ENCODE measurements at places on chromosomes 13 and 19.
A peak's percentile ranks its signal among the peaks of the same experiment; 100 is the strongest.

- DNase-seq = no peak
Measured at GRCh38 chr13:75071395-75071794, 410.6 kb downstream of the TBC1D4 start.

- no peak for DNase-seq
Measured at GRCh38 chr19:48530066-48530720, 18.6 kb upstream of the LMTK3 start.

DNA sequence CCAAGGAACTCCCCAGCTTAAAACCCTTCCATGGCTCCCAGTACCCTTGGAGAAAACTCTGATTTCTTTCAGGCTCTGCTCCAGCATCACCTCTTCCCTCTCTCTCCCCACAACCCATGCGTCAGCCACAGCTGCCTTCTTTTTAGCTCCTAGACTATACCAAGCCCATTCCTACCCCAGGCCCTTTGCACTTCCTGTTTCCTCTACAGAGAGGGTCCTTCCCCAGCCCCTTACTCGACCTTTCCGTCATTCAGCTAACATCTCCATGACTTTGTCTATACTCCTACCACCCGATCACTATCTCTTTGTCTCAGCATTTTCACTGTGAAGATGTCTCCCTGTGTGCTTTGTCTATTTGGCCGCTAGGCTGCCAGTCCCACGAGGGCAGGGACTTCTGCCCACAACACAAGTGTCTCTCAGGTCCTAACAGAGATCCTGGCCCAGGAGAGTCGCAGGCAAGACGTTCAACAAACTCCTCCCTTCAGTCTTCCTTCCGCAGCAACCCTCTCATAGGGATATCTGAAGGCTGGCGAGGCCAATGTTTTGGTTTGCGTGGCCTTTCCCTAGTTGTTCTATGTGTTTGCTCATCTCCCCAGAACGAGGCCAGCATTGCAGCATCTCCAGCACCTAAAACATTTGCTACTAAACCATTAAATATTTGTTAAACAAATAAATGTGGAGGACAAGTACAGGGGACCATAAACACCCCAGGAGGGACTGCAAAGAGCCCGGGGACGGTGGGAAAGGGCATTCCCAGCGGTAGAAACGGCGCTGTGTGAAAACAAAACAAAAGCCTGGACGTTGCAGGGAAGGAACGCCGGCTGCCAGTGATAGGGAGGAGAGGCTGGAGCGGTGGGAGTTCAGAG lies 816 bp downstream of the CCNP start:
- no peak for DNase-seq

DNA sequence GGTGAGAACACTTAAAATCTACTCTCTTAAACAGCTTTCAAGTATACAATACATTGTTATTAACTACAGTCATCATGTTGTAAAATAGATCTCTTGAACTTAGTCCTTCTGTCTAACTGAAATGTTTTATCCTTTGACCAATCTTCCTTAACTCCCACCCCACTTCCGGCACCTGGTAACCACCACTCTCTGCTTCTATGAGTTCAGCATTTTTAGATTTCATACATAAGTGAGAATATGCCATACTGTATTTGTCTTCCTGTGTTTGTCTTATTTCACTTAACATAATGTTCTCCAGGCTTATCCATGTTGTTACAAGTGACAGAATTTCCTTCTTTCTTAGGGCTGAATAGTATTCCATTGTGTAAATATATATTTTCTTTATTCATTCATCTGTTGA lies 144.1 kb upstream of the TRPC4 start:
- no peak for DNase-seq

GRCh38 chr19:2374808-2375207 lies 14.7 kb downstream of the TMPRSS9 start:
- no peak for DNase-seq

DNA sequence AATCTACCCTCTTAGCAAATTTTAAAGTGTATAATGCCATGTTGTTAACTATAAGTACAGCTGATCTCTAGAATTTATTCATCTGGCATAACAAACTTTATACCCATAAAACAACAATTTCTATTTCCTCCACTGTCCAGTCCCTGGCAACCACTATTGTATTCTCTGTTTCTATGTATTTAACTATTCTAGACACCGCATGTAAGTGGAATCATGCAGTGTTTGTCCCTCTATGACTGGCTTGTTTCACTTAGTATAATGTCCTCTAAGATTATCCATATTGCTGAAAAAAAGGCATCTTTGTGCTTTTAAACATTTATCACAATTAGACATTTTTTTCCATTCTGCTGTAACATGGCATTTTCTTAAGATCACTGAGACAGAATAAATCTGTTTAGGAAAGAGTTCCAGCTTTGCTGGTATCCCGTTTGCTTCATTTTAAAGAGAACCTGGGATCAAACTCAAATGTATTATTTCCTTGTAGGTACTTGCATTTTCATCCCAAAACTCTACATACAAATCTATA lies 1191.0 kb downstream of the SLITRK5 start:
- no peak for DNase-seq

DNA sequence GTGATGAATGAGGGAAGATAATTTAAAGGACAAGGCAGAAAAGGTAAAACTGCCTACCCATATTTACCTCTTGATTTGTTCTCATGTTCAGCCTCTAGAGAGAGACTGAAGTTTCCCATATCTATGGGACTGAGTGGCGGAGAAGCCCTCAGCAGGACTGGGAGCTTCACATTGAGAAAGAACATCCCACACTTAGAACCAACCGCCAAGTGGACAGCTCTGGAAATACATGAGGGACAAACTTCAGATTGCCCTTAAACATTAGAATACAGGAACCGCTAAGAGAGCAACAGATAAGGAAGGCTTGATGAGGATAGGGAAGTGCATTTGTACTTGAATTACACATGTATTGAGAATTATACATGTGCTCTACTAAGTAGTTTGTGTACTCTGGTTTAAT lies 316.0 kb upstream of the MIR17HG start:
- no peak for DNase-seq

DNA sequence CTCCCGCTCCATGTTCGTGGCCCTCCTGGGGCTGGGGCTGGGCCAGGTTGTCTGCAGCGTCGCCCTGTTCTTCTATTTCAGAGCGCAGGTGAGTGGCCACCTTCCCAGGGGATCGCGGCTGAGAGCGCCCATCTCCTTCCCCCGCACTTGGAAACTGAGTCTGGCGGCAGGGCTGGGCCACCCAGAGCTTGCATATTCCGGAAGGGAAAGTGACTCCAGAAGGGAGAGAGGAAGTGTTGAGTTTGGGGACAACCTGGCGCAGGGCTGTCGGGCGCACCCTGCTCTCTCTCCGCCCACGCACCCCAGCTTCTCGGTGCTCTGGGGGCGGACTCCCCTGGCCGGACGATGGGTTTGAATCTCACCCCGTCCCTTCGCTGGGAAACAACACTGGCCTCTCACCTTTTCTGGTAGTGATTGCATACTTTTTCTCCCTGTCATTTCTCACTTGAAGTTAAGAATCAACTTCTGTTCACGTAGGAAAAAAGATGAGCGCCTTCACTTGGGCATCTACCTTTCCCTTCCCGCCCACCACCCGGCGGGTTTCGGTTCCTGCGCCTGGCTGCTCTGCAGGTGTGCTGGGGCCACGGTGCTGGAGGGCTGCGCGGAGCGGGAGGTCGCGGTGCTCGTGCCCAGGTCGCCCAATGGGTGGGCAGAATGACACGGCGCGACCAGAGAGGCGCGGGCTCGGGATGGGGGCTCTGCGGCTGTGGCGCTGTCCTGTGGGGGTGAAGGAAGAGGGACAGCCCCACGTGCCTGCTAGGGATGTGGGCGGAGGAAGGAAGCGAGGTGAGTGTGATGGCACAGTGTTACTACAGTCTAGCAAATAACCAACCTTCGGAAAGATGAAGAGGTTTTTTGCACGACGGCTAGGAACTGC lies 721 bp downstream of the TNFSF11 start:
- DNase-seq = peak; percentile 23

- no peak for DNase-seq
Measured at GRCh38 chr19:35757231-35757748, 461 bp upstream of the HSPB6 start.

DNA sequence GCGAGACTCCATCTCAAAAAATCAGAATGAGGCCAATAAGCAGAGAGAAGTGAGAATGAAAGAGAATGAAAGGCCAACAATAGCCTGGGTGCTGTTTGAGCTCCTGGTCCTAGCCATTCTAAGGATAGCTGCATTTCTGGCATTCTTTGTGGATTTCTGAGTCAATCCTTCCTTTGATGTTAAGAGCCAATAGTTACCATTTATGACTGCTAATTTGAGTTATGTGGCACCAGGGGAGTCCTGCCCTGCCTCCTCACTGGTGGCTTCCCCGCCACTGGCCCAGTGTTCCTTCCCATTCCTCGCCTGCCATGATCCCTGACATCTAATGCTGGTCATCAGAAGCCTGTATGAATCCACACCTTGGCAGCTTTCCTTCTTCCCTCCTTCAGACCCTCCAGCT lies 991.2 kb downstream of the UQCRFS1 start:
- DNase-seq = no peak

- DNase-seq = no peak
Measured at GRCh38 chr13:87147076-87147475, 524.1 kb upstream of the SLITRK5 start.

DNA sequence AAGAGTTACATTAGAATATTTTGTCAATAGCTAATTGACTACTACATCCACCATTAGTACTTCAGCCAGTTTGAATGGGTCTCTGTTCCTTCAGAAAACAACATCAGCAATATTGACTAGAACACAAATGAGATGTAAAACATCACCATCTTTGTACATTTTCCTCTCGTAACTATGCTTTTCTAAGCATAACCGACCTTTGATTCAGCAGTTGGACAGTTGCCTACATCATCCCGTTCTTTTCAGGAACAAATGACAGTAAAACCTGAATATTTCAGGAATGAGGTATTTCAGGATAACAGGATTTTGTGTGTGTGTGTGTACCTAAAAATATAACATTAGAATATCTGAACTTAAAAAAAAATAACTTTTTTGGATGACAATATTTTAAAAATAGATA lies 60.9 kb downstream of the STARD13 start:
- no peak for DNase-seq

- DNase-seq = no peak
Measured at GRCh38 chr13:113451951-113452421, 1.3 kb downstream of the ADPRHL1 start.

DNA sequence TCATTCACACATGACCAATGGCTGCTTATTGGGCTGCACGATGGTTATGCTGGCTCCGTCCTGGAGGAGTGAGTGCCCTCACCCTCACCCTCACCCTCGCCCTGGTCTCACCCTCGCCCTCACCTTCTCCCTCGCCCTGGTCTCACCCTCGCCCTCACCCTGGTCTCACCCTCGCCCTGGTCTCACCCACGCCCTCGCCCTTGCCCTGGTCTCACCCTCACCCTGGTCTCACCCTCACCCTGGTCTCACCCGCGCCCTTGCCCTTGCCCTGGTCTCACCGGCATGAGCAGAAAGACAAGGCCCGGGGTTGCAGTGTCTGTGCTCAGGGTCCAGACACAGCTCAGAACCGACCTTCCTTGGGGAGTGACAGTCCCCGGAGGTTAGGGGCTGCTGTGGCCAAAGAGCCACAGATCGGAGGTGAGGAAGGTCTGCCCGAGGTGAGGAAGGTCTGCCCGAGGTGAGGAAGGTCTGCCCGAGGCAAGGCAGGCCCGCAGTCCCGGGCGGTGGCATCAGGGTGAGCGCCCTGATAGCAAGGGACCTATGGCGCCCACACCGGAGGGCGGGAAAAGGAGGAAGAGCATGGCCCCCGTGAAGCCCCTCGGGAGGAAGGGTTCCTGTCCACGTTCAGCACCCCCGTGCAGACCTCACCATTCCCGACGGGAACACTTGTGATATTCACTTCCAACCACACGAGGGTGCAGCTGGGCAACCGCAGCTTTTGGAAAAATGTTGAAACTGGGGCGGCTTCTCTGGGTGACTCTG lies 65.6 kb downstream of the MCF2L start:
- DNase-seq = no peak

DNA sequence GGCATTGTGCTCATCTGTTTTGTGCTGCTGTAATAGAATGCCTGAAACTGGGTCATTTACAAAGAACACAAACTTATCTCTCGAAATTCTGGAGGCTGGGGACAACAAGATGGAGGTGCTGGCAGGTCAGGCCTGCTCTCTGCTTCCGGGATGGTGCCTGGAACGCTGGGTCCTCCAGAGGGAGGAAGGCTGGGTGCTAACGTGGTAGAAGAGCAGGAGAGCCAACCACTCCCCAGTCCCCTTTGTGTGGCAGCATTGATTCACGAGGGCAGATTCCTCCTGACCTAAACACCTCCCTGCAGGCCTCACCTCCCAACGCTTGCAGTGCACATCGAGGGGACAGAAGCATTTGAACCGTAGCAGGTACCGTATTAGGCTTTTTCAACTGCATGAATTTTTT lies 34.1 kb upstream of the TFDP1 start:
- no peak for DNase-seq

DNA sequence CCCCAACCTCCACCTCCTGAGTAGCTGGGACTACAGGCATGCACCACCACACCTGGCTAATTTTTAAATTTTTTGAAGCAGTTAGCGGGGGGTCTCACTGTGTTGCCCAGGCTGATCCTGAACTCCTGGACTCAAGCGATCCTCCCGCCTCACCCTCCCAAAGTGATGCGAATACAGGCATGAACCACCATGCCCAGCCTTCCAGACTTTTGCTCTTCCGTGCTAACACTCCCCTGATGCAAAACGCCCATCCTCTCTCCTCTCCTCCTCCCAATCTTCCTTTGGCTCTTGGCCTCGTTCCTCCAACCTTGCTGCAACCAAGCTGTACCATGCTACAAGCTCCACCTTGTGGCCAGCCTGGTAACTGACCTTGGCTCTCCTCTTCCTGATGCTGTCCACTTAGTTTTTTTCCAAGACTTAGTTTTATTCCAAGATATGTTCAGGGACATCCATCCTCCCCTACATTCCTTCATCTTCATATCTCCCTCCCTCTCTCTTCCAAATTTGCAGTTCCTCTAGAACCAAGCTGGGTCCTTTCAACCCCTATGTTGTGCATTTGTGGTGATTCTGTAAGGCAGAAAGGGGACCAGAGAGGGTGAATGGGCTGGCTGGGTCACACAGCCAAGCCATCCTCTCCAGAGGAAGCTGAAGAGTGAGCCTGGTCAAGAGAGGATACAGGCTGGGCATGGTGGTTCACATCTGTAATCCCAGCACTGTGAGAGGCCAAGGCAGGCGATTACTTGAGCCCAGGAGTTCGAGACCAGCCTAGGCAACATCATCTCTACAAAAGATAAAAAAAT lies 32.8 kb downstream of the TINCR start:
- no peak for DNase-seq

GRCh38 chr13:99658261-99658991 lies 157.2 kb downstream of the TM9SF2 start:
- peak; percentile 20 for DNase-seq

- DNase-seq = peak; percentile 67
Measured at GRCh38 chr19:56671613-56671994, at the start of gene ZNF835. Gene ZNF835 (minus strand): TSS chr19:56671757. CDS start chr19:56665198, 6,559 bp downstream.

GRCh38 chr19:14502334-14503092 lies 6.6 kb upstream of the GIPC1 start:
- no peak for DNase-seq

- no peak for DNase-seq
Measured at GRCh38 chr13:79374578-79374977, 31.5 kb downstream of the RBM26 start.

DNA sequence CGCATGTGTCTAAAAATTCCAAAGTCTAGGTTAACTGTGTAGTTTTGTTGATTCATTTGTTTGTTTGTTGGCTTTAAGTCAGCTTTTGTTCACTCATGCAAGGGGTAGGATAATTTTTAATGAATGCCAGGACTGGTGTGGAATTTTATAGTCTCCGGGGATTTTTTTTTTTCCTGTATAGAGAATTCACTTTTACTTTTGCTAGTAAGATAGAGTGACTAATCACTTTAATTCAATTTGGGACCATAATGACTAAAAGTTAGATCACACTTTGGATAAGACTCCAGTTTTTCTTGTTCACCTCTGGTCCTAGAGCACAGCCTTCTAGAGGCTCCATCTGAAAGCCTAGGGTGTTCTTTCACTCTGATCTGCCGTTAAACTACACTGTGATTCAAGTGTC lies 1690.0 kb downstream of the PCDH9 start:
- DNase-seq = no peak
